K562 (cell line): ENCODE measurements at places on chromosomes 4 and X.

DNA sequence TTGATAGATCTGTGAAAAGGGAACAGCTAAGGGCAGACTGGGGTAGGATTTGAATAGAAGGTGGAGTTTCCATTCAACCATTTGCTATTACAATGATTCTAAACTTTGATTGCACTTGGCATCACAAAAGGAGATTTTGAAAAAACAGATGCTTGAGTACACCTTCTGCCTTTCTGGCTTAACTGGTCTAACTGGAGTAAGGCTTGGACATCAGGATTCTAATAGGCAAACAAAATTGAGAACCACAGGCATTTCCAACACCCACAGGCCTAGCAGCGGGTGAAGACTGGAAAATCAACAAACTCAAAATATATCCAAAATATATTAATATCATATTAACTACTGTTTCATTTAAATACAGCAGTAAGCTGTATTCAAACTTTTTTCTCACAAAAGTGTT, 1.9 kb upstream of the VEGFC start:
- DNase-seq, result no peak

- DNase-seq, result no peak
Observed at GRCh38 chrX:149818652-149819051, 36.9 kb downstream of the MAGEA9 start.

DNA sequence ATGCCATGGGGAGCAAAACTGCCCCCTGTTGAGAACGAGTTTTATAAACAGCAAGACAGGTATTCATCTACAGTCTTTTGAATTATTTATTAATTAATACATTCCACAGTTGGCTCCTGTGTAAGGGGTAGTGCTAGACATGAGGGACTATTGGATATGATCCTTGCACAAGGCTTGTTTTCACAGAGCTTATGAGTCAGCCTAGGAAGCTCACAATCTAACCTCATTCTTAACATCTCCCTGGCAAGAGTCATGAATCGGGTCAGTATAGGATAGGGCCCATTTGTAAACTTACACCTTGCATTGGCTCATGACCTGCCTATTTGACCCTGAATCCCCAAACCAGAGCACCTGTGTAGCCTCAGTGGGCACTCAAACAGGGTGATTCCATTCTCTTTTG, 209.1 kb upstream of the HCCS start:
- no peak for DNase-seq

- no peak for DNase-seq
Observed at GRCh38 chr4:56844802-56845580, 23.5 kb upstream of the SPINK2 start.

GRCh38 chrX:55714161-55714560, 3.4 kb upstream of the RRAGB start:
- DNase-seq, result no peak

GRCh38 chr4:81921751-81922159, 450.0 kb upstream of the RASGEF1B start:
- no peak for DNase-seq

GRCh38 chrX:139298437-139298836, 232.1 kb upstream of the F9 start:
- DNase-seq, result no peak

- DNase-seq, result peak; percentile 82
Observed at GRCh38 chr4:139656614-139657486, 8.8 kb upstream of the MGST2 start.

GRCh38 chr4:1836650-1837049, 19.3 kb downstream of the LETM1 start:
- DNase-seq, result no peak

- no peak for DNase-seq
Observed at GRCh38 chrX:12229986-12230385, 91.7 kb downstream of the FRMPD4 start.

DNA sequence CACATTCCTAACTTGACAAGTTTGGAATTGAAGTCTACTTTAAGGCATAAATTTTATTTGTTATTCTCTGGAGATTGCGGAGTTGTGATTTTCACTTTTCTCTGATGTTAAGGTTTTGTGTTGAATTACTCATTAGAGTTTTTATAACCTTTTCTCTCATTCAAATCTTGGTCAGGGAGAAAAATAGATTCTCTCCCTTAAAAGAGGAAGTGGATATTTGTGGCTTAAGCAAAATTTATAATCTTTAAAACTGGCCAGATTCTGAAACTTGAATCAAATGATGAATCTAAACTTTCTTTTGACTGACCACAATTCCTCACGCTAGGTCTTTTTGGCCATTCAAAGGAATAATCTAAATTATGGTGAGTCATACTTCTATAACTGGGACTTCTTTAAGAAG, 361.4 kb downstream of the TEX13C start:
- DNase-seq, result no peak

DNA sequence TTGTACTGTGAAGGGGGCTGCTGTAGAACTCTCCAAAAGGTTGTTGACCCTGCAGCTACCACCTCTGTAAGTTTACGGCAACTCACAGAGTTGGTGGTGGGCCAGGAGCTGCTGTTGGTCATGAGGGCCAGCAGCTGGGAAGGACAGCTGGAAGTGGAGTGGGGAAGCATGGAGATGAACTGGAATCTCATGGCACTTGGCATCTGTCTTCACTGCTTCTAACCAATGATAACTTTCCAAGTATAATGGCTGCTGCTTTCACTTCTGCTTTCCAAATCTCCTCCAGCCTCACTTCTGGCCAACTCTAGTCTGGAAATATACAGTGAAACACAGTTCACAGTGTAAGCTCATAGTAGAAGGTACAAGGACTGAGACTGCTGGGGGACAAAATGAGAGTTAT, 126.5 kb upstream of the INTU start:
- DNase-seq, result no peak

- DNase-seq, result no peak
Observed at GRCh38 chr4:108560616-108561015, 59.8 kb upstream of the RPL34 start.

- no peak for DNase-seq
Observed at GRCh38 chr4:47816748-47817147, 21.1 kb downstream of the CORIN start.

GRCh38 chrX:130877892-130878341, 25.1 kb downstream of the ENOX2 start:
- no peak for DNase-seq

- no peak for DNase-seq
Observed at GRCh38 chrX:122464341-122464740, 719.7 kb upstream of the GRIA3 start.
